Activated CD4-positive, alpha-beta T cell treated with anti-CD3 and anti-CD28 coated beads, Interleukin-2, amount 10 ng/mL, durations not matched to agents 7 days and 5 days (primary cell): ENCODE measurements at places on chromosomes 7 and 10.

- no peak overlapping the region for H3K27ac ChIP-seq
- no peak for DNase-seq
- no peaks in the 10 kb centered on the region for H3K4me1 ChIP-seq
- H3K36me3 ChIP-seq: no peaks in the 10 kb centered on the region
- no peaks in the 10 kb centered on the region for H3K27me3 ChIP-seq
These were observed 320.0 kb downstream of the EXOC4 start for GRCh38 chr7:133572843-133573242.

DNA sequence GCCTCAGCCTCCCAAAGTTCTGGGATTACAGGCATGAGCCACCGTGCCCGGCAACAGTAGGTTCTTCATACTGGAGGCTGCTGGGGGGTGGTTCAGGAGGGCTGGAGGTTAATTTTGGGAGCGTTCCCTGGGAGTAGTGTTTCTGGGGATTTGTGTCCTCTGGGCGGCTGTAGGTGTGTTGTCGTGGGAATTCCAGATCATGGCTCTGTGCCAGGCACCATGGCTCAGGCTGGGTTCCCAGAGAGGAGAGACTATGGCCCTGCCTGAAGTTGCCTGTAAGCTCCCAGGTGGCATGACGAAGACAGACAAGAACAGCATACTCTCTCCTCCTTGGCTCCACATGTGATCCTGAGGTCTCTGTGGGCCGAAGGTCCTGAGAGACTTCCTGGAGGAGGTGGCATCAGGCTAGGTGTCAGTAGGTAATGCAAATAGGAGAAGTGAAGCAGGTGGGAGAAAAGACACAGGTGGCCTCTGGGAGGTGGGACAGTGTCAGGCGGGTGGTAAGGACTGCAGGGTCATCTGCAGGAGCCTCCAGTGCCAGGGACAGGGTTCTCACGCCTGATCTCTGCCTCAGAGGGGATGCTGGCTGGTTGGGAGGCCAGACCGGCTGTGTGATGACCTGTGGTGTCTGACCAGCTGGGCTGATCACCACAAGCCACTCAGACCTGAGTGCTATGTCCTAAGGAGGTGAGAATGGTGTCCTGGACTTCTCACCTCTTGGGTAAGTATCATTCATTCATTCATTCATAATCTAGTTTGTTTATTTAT, 18.7 kb downstream of the CLIP2 start:
- DNase-seq: no peak
- no peak overlapping the region for H3K4me3 ChIP-seq
- no peak overlapping the region for H3K27ac ChIP-seq
- peaks cover 2% of the 10 kb centered on the region for H3K27me3 ChIP-seq
- peaks cover 27% of the 10 kb centered on the region for H3K4me1 ChIP-seq

DNA sequence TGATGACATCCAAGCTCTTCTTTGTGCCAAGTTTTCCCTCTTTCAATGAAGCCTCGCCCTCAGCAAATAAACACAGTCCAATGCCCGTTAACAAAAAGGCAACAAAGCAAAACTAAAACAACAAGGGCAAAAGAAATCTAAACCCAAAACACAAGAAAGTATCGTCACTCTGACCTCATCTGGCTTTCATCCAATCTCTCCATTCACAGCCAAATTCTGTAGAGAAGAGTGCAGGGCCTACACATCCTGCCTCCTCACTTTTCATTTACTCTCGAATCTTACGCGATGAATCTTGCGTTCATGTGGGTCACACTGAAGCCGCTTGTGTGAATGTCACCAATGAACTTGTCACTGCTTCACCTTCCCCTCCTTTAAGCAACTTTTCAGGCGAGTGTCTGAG, 15.9 kb upstream of the AKR1E2 start:
- no peak overlapping the region for H3K4me3 ChIP-seq
- H3K27ac ChIP-seq: no peak overlapping the region
- no peak for DNase-seq
- peaks cover 11% of the 10 kb centered on the region for H3K27me3 ChIP-seq

GRCh38 chr10:124186956-124187355, 93.6 kb upstream of the CHST15 start:
- no peak overlapping the region for H3K4me3 ChIP-seq
- H3K27ac ChIP-seq: no peak overlapping the region
- H3K36me3 ChIP-seq: no peaks in the 10 kb centered on the region

DNA sequence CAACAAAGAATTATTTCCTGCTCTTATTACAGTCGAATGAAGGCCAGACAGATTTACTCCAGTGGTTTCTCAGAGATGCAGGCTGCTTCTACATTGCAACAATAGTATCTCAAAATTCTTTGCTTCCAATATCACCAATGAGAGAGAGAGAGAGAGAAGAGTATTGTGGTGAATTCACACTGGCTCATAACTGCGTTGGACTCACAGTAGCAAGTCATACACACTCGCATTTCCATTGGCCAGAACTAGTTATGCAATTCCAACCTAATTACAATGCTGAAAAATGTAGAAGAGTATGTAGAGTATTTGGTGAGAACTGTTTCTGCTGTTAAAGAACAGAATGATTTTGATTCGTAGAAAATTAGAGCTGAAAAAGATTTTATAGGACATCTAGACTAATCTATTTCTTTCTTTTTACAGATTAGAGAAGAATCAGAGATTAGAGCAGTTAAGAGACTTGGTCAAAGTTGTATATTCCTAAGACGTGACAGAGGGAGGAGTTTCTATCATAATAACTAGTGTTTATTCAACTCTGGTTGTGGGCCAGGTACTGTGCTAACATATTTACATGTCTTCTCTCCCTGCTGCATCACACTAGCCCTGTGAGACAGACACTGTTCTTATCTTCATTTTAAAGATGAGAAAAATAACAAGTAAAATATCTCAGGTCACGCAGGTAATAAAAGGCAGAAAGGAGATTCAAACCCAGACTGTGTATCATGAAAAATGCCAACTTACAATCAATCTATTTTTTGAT, 34.6 kb upstream of the PDK4 start:
- no peaks in the 10 kb centered on the region for H3K4me1 ChIP-seq
- no peak overlapping the region for H3K4me3 ChIP-seq
- no peaks in the 10 kb centered on the region for H3K27me3 ChIP-seq

DNA sequence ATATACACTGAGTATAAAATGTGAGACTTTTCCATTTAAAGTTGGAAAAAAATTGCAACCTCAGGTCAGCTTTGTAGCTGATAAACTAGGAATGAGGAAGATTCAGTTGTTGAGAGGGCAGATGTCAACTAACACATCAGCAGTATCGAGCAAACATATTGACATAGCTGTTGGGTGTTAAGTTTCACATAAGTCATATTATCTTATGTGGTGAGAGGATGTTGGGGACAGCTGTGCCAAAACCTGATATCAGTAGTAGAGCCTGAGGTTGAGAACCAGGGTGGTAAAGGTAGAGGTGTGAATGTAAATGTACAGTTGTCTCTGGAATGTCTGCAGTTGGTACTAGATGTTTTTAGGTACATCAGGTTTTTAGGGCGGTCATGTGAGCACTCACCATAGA, 5.0 kb downstream of the ZRANB1 start:
- peaks cover 7% of the 10 kb centered on the region for H3K4me1 ChIP-seq
- no peak overlapping the region for H3K27ac ChIP-seq
- H3K4me3 ChIP-seq: no peak overlapping the region
- peaks cover 17% of the 10 kb centered on the region for H3K36me3 ChIP-seq

- DNase-seq: no peak
- H3K36me3 ChIP-seq: no peaks in the 10 kb centered on the region
These were observed 56.4 kb downstream of the NEUROD6 start for GRCh38 chr7:31284106-31284505.

- peak overlapping the region; percentile 97 for H3K27ac ChIP-seq
- H3K4me1 ChIP-seq: peaks cover 40% of the 10 kb centered on the region
- H3K36me3 ChIP-seq: peaks cover 11% of the 10 kb centered on the region
These were observed 475 bp upstream of the NRBF2 start for GRCh38 chr10:63132651-63133055.

- peaks cover 46% of the 10 kb centered on the region for H3K36me3 ChIP-seq
- no peak for DNase-seq
- no peak overlapping the region for H3K27ac ChIP-seq
- no peak overlapping the region for H3K4me3 ChIP-seq
- H3K27me3 ChIP-seq: no peaks in the 10 kb centered on the region
- no peaks in the 10 kb centered on the region for H3K4me1 ChIP-seq
These were observed 14.5 kb upstream of the PYROXD2 start for GRCh38 chr10:98429320-98430072.

GRCh38 chr10:21242915-21243314, 282.6 kb downstream of the SKIDA1 start:
- H3K4me1 ChIP-seq: no peaks in the 10 kb centered on the region
- H3K36me3 ChIP-seq: no peaks in the 10 kb centered on the region

- H3K27me3 ChIP-seq: no peaks in the 10 kb centered on the region
- no peaks in the 10 kb centered on the region for H3K4me1 ChIP-seq
- H3K27ac ChIP-seq: no peak overlapping the region
- H3K4me3 ChIP-seq: no peak overlapping the region
These were observed 29.5 kb downstream of the PLXDC2 start for GRCh38 chr10:19845503-19846368.
